ENCODE measurements at places on chromosomes 2 and 18.

GRCh38 chr18:33594799-33595198, 16.8 kb downstream of the ASXL3 start:
- no peak for DNase-seq

- DNase-seq: peak; percentile 96
These were observed 189.6 kb upstream of the SP5 start for GRCh38 chr2:170525566-170525900.

- no peak for DNase-seq
These were observed 45.7 kb upstream of the NEMP2 start for GRCh38 chr2:190579915-190580846.

DNA sequence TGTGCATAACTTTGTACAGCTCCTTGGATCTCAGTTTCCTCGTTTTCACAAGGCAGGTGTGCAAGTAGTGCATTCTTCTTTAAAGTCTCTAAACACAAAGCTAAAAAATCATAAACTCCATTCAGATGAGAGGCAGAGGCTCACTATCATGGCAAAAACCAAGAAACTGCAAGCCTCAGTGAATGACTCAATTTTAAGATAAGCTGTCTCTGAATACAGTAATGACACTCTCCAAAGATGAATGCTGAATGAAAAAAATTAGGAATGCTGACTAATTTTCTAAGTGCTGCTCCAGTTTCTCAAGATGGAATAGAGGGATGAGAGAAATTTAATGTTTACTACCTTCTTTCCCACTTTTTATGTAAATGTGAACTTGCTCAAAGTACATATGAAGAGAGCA, 17.2 kb downstream of the B4GALT6 start:
- DNase-seq: no peak

DNA sequence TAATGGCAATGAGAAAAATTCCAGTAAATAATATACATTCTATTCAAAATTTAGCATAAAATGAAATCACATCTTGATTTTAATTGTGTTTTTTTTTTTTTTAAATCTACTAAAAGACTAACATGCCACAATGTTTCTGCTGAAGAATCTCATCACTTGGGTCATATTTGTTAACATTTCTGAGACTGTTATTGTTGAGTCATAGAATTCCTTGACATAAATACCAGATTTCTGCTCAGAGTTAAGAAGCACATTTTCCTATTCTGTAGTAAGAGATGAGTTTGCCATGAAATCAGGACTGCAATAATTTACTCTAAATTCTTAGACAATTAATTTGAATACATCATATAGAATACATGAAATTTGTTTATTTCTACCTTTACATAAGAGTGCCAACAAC, 154.9 kb upstream of the KYNU start:
- no peak for DNase-seq

GRCh38 chr2:127559454-127559853, 24.0 kb downstream of the MYO7B start:
- DNase-seq: peak; percentile 42

DNA sequence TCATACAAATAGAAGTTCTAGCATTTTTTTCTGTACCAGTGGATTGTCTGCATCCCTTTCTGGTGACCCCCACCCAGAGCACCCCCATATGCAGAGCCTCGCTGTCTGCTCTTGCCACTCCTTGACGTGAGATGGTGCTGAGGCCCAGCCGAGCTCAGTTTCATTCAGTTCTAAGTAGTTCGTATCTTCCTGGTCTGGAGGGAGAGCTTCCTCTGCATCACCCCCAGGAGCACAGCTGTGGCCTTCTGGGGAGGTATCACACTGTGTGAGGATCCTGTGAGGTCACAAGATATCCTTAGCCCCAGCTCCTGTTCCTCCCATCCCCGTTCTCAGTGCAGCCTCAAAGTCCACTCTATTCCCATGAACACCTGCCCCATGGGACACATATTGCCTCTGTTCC, 132.7 kb downstream of the PTGR3 start:
- no peak for DNase-seq

DNA sequence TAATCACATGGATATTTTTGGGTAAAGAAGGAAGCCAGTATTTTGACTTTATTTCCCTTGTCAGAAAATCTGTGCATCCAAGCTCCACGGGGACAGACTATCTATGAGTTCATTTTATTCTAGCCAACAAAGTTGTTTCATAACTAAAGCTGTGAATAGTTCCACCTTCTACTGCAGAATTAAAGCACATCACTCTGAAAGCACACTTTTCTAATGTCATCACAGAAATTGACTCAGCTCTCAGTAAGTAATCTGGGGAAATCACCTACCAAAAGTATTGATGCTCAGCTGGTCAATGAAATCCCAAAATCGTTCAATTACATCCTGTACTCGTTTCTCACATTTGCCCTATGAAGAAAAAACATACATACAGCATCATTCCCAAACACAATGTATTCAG, 19.1 kb downstream of the IAH1 start:
- DNase-seq: no peak

DNA sequence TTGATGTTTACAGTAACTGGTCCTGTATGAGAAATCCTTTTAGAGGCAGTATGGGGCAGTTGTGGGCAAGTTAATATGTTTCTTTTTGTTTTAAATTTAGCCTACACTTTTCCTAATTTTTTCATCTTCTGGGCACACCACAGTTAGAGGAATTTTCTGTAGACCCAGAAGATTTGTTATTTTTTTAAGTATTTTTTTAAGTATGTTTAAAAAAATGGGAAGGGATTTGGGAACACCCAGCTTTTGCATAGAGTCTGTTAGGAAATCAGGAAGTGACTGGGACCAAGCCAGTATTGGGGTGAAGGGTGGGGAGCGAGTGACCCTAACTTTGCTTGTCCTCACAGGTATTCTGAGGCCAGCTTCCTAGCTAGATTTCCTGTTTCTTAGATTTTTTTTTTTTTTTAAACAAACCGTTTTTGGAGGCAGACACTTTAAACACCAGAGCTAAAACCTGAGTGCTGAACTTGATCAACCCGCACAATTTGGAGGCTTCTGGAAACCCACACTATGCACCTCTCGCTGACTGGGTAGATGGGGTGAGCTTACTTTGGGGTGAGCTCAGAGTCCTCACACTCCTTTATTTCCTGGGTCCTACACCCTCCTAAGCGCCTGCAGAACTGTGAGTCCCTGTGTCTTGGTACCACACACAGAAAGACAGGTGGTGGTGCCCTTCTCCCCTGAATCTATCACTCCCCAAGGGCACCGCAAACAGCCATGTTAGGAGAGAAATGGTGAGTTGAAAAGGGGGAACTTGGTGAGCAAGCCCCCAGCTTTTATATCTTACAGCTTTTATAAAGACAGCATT, 5.2 kb downstream of the GATA6 start:
- DNase-seq: no peak
